ENCODE measurements at places on chromosomes 5 and 9.
A peak's percentile ranks its signal among the peaks of the same experiment; 100 is the strongest.

DNA sequence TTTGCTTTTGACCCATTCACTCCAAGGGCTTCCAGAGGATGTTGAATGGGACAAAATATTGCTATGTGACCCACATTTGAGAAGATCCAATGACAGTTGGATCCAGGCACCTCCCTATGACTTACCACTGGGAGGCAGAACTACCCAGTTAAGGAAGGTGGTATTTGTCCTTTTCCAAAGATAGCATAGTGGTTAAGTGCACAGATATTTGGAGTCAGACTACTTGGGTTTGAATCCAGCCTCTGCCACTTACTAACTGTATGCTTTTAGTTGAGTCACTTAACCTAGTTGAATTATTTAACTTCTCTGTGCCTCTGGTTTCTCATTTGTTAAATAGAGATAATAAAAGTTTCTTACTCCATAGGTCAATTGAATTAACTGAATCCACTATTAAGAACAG is 74.5 kb upstream of the PALM2AKAP2 start:
- DNase-seq: peak; percentile 42

- peak; percentile 50 for DNase-seq
Observed at GRCh38 chr9:134410071-134410834, 84.0 kb downstream of the RXRA start.

DNA sequence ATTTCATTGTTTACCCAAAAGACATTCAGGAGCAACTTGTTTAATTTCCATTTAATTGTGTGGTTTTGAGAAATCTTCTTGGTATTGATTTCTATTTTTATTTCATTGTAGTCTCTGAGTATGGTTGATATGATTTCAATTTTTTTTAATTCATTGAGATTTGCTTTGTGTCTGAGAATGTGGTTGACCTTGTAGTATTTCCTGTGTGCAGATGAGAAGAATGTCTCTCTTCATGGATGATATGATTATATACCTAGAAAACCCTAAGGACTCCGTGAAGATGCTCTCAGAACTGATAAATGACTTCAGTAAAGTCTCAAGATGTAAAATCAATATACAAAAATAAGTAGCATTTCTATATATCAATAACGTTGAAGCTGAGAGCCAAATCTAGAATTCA is 202.4 kb upstream of the CDH9 start:
- DNase-seq: no peak

DNA sequence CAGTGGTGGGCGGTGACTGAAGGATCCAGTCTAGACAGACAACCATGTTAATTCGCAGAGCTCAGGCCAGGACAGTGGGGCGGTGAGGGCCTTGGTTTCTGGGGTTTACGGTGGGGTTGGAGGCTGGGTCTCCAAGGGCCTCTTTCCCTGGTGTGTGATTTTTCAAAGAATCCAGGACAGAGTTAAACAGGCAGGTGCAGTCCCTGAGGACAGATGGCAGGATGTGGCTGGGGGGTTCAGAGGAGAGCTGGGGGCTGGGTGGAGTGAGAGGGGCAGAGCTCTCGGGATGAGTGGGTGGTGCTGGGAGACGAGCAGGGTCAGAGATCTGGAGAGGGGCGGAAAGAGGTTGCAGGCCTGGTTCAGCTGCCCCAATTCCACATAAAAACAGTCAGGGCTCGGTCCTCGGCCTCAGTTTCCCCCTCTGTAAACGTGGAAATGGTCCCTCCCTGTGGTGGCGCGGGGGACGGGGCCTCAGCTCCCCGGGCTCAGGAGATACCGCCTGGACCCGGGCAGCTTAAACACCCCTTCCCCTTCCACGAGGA is 145.9 kb downstream of the GAPVD1 start:
- DNase-seq: no peak

DNA sequence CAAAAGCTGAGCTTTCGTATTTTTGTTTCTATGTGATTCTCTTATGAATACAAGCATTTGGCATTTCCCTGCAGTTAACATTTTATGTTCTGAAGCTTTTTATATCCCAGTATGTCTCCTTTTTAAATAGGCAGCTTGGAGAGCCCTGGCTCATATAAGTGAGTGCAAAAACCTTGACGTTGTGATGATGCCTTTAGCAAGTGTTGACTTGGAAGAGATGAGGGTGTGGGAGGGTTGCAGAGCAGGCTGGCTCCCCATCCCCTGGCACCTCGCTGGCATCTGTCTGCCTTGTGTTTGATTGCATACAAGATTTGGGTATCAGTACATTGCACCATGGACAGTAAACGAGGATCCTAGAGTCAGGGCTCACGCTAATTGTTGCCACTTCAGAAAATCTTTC is 42.1 kb upstream of the DIRAS2 start:
- no peak for DNase-seq

DNA sequence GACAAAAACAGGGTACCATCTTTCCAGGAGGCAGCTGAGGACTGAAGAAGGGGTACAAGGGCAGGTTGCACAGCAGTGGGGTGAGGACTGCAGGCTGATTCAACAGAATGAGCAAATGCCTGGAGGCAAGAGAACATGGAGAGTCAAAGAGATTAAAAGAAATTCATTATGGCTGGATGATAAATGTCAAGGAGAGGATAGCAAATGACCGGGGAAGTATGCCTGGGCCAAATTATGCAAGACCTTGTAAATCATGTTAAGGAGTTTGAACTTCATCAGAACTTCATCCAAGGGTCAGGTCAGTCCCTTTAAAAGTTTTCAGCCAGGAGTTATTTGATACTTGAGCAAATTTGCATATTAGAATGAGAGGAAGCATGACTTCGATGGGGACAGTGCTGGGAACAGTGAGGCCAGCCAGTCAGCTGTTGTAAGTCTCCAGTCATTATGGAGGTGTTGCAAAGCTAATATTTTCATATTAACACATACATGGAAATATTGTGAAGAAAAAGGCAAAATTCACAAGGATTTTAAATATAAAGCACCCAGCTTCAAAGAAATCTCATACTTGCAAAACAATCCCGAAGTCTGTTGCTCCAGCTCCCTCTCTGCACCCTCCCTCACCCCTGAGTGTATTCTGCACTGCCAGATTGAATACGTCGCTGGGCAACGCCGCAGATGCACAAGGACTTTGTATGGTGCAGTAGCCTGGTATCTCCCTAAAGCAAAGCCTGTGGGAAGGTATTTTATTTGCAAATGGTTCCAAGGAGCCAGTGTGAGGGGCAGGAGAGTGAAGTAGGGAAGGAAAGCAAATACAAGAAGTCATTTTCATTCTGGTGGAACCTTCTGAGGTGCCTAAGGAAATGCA is 509.8 kb upstream of the TLE4 start:
- DNase-seq: no peak

GRCh38 chr9:131167146-131167692 is 41.8 kb downstream of the NUP214 start:
- DNase-seq: peak; percentile 3

GRCh38 chr5:165504674-165505073 is 1999.3 kb downstream of the MAT2B start:
- no peak for DNase-seq

DNA sequence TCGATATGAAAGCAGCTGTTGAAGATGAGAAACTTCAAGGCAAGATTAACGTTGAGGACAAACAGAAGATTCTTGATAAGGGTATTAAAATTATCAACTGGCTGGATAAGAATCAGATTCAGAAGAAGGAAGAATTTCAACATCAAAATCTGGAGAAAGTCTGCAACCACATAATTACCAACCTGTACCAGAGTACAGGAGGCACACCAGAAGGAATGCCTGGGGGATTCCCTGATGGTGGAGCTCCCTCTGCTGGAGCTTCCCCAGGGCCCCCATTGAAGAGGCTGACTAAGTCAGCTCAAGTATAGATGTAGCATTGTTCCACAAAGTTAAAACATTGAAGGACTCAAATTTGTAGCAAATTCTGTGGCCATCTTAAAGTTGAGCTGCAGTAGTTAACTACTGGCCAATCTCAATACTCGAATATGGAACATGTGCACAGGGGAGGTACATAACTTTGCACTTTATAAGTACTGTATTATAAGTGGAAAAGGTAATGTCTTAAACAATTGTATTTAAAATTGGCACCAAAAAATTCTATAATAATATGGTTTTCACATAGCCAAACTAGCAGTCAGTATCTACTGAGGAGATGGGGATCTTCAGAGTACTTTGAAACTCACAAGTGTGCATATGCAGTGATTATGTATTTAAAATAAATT is 237.5 kb downstream of the CHSY3 start:
- peak; percentile 25 for DNase-seq

- no peak for DNase-seq
Observed at GRCh38 chr5:24668050-24668449, 23.3 kb upstream of the CDH10 start.

GRCh38 chr9:131872006-131872405 is 132.1 kb upstream of the RAPGEF1 start:
- DNase-seq: no peak

- DNase-seq: no peak
Observed at GRCh38 chr5:131883984-131884383, 61.5 kb downstream of the MEIKIN start.

DNA sequence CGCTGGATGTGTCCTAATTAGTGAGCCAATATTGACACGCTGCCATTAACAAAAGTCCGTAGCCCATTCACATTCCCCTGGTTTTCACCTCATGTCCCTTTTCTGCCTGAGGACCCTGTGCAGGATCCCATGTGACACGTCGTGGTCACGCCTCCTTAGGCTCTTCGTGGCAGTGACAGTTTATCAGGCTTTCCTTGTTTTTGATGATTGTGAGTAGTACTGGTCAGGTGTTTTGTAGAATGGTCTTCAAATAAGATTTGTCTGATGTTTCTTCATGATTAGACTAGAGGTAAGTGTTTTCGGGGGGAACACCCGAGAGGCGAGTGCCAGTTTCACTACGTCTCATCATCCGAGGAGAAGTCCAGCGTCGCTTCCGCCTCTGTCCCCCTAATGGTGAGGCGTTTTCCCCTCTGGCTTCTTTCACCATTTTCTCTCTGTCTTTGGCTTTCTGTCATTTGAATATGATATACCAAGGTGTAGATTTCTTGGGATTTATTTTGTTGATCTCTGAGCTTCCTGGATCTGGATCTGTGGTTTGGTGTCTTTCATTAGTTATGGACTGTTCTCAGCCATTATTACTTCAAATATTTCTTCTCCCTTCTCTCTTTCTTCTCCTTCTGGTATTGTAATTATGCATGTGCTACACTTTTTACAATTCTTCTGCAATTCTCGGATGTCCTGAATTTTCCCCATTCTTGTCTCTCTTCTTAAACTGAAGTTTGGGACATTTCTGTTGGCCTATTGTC is 57.3 kb downstream of the TRIP13 start:
- no peak for DNase-seq

- DNase-seq: no peak
Observed at GRCh38 chr5:17415321-17415758, 82.7 kb upstream of the TAF11L2 start.

DNA sequence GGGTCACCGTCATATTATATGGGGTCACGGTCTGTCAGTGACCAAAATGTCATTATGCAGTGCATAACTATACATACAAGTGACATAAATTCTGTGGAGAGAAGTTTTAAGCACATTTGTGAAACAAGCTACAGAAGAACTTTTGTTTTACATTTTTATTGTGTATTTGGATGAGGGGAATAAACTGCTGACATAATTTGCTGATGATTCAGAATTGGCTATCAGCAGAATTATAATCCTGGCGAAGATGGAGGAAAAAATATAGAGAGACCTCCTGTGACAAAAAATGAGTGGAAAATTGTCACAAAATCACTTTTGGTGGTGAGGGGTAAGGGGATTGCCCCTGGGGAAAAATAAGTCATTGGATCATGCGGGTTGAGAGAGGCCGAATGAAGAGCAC is 116.3 kb upstream of the ANKRD55 start:
- DNase-seq: no peak

DNA sequence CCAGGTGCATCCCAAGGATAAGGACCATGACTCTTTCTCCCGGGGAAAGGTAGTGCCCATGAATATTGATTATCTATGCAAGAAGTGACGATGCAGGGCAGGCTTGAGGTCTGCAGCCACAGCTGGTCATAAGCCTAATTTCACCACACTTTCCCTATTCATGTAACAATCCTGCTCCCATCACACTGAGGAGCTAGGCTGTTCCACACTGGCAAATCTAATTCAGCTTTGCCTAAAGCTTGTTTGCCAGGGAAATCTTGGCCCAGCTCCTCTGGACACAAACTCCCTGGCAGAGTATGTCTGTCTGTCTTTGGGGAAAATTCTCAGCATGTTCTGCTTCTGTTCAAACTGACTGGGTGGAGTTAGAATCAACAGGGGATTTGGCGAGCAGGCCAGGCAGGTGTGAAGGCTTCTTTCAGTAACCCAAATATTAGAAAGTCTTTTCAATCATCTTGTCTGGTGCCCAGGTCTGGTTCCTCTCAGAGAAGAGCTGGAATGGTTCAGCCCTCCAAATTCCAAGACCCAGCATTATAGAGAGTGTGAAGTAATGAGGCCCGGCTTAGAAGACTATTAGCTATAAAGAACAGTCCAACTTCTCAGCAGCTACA is 88.5 kb upstream of the SPDL1 start:
- DNase-seq: peak; percentile 7

GRCh38 chr9:5455181-5455580 is 4.8 kb downstream of the CD274 start:
- no peak for DNase-seq

GRCh38 chr5:10201223-10201868 is 48.3 kb downstream of the ATPSCKMT start:
- peak; percentile 7 for DNase-seq

GRCh38 chr5:132829742-132830435 is 558 bp downstream of the SHROOM1 start:
- peak; percentile 66 for DNase-seq

- no peak for DNase-seq
Observed at GRCh38 chr5:148978370-148979082, 84.3 kb downstream of the SH3TC2 start.

- no peak for DNase-seq
Observed at GRCh38 chr5:93349613-93350012, 231.4 kb downstream of the NR2F1-AS1 start.

DNA sequence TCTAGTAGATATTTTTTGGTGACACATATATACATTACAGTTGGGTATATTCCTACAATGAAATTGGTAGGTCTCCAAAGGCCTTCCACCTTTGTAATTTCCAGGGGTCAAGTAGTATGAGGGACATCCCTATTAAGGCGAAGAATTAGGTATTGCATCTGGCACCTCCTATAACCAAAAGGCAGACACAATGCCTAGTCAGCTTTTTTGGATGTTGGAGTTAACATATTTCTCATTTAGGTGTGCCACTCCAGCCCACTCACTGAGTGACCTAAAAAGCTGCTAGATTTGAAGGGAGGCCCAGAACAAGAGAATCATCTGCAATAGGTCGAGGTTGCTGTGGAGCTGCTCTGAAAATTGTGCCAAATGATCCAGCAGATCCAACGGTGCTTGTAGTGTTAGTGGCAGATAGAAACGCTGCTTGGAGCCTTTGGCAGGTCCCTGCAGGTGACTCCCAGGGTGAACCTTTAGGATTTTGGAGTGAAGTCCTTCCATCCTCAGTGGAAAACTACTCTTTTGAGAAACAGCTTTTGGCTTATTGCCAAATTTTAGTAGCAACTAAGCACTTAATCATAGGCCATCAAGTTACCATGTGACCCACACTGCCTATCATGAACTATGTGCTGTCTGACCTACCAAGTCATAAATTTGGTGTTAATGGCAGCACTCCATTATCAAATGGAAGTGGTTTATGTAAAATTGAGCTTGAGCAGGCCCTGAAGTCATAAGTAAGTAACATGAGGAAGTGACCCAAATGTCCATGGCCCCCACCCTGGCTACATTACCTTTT is 15.7 kb upstream of the FNIP1 start:
- DNase-seq: no peak

- DNase-seq: peak; percentile 89
Observed at GRCh38 chr5:68086857-68087256, 128.7 kb upstream of the PIK3R1 start.

- DNase-seq: no peak
Observed at GRCh38 chr5:2992806-2993205, 241.3 kb upstream of the IRX2 start.

GRCh38 chr5:61767231-61768080 is 435.4 kb downstream of the ZSWIM6 start:
- DNase-seq: no peak
